ENCODE measurements at places on chromosomes 12 and 14. TPM values are rescaled to one million over a fixed set of nuclear protein-coding genes. Genes with fewer than 3 reads are reported as not detected.

DNA sequence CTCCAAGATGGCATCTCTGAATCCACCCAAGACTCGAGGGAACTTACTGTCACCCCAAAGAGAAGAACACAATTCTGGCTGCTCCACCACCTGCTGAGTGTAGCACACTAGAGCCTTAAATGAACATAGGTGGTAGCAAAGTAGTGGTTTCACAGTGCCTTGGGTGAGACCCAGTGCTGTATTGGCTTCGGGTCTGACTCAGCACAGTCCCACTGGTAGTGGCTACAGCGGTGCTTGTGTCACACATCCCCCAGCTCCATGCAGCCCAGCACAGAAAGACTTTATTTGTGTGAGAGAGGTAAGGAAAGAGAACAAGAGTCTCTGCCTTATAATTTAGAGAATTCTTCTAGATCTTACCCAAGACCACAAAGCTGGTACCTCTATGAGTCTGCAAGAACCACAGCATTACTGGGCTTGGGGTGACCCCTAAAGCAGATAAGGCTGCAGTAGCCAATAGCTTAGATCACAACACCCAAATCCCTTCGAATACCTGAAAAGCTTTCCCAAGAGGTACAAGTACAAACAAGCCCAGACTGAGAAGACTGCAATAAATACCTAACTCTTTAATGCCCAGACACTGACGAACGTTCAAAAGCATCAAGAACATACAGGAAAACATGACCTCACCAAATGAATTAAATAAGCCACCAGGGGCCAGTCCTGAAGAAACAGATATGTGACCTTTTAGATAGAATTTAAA lies 83.3 kb upstream of the SLC38A4 start:
- DNase-seq: no peak

The DGKA gene
- polyA plus RNA-seq: 19.9 TPM

DNA sequence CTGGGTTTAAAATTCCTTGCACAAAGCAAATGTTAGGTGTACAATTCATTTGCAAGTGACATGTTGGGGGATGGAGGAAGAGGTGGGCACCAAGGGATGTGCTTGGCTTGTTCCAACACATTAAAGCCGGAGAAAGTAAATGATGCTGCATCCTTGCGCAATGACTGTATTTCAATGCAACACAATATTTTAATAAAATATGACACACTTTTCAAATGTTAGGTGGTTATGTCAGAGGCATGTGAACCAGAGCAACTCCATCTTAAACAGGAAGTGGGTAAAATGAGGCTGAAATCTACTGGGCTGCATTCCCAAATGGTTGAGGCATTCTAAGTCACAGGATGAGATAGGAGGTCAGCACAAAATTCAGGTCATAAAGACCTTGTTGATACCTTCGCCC lies 53.6 kb upstream of the ARHGAP5 start:
- DNase-seq: no peak

The TRIAP1 gene
- polyA plus RNA-seq: 42.7 TPM

DNA sequence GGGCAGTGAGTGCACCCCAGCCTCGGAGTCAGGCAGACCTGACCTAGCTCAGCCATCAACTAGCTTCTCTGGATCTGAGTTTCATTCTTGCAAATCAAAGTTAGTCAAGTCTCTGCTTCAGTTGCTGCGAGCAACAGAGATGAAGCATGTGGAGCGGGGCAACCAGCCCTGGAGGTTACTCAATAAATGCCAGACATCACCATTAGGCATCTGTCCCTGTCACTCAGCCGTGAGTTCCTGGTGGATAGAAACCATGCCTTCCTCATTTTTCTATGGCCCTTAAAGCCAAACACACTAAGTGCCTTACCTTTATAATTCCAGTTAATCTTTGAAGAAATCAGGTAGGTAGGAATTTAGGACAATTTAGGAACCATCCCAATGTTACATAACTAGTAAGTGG lies 19.3 kb downstream of the RFX4 start:
- no peak for DNase-seq

- DNase-seq: no peak
Observed at GRCh38 chr12:88691811-88692210, 111.5 kb upstream of the KITLG start.

DNA sequence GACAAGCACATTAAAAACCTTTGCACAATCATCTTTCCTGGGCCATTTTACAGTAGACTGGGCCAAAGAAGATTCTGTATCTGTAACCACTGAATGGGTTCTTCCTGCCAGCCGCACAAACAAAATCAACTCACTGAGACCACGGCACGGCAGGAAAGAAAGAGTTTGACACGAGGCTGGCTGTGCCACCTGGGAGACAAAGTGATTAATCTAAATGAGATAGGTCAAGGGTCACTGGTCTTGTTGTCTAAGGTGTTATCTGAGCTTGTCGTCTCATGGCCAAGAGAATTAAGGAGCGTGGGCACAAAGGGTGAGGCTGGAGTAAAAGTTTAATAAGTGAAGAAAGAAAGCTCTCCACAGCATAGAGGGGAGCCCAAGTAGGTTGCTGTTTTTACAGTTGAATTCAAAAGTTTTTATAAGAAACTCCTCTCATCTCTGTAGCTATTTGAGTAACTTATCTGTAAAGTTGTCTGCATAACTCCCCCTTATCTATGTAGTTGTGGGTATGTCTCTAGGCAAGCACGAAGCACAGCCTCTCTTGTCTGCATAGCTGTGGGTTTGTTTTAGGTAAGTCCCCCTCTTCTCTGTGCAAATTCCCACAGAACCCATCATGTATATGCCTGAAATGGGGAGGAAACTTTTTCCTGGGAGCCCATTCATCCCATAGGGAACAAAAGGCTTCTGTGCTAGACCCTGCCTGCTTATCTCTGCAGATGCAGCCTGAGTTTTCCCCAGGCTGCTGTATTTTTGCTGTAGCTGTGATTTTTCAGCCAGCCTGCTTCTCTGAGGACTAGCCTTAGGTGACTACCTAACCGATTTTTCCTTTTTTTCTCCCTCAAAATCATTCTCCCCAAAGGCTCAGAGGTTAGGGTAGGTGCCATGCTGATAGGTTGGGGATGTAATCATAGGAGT lies 1314.6 kb upstream of the TMEM132C start:
- no peak for DNase-seq

The VAMP1 gene
- polyA plus RNA-seq: 12.6 TPM

GRCh38 chr12:20212658-20213555 lies 155.4 kb upstream of the PDE3A start:
- DNase-seq: peak; percentile 48

DNA sequence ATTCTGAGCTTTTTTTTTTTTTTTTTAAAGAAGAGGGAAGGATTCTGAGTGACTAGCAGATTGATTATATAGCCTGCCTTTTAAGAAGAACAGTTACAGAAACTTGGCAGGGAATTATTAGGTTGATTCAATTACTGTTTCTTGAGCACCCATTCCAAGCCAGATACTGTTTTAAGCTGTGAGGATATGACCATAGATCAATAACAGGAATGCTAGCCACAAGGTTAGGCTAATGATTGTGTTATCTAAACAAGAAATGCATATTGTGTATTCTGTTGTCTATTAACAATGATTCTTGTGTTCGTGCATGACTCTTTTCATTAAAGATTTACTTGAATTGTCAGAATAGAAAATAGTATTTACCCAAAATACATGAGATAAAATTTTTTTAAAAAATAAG lies 67.1 kb downstream of the PRORP start:
- no peak for DNase-seq

DNA sequence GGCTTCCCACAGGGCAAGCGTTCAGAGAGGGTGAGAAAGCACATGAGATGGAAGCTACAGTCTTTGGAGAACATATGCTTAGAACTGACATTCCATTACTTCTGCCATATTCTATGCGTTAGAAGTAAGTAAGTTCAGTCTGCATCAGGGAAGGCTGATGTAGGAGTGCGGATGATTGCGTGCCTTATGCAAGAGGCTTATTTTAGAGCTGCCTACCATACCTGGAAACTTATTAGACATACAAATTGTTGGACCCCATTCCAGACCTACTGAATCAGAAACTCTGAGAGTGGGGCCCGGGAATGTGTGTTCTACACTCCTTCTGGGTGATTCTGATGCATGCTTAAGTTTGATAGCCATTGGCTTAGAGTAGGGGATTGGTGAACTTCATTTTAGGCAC lies 174.9 kb downstream of the KTN1 start:
- DNase-seq: no peak

The LAG3 gene
- polyA plus RNA-seq: 2.1 TPM

GRCh38 chr14:52086711-52087110 lies 17.9 kb upstream of the NID2 start:
- no peak for DNase-seq

GRCh38 chr14:91377700-91378652 lies 39.6 kb downstream of the CCDC88C start:
- no peak for DNase-seq

The KLHDC2 gene
- 182 TPM for polyA plus RNA-seq

GRCh38 chr14:106024983-106025604 lies 498.7 kb downstream of the TMEM121 start:
- no peak for DNase-seq

GRCh38 chr12:118853634-118854033 lies 127.7 kb upstream of the SRRM4 start:
- no peak for DNase-seq

DNA sequence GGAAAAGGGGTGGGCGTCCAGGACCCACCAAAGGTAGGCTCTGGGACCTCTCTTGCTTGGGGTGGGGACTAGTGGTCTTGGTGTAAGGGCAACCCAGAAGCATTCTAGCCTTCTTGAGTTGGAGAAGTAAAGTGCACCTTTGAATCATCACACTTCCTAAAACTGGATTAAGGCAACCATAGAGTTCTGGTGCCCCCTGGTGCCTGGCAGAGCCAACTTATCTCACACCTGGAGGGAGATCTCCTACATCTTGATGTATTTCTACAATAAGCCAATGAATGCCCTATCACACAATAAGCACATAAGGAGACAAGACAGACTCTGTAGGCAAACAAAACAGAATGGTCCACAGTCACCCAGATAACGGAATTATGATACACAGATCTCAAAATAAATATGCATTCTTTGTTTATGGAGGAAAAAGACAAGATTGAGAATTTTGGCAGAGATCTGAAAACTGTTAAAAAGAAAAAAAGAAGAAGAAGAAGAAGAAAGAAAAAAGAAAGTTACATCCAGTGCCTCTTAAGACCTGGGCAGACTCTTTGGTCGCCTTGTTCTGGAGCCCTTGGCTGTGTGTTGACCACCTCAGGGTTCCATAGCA lies 95.9 kb upstream of the PPP2R5C start:
- peak; percentile 8 for DNase-seq

The MAGOHB gene
- 41.5 TPM for polyA plus RNA-seq

The PRH2 gene
- 0.56 TPM for polyA plus RNA-seq

GRCh38 chr12:51898506-51898905 lies 8.8 kb upstream of the ACVRL1 start:
- DNase-seq: no peak

GRCh38 chr12:64806593-64807460 lies 17.6 kb upstream of the TBC1D30 start:
- no peak for DNase-seq

The SERPINA10 gene
- 0.11 TPM for polyA plus RNA-seq

- DNase-seq: no peak
Observed at GRCh38 chr12:106517314-106517713, 65.5 kb upstream of the RFX4 start.

DNA sequence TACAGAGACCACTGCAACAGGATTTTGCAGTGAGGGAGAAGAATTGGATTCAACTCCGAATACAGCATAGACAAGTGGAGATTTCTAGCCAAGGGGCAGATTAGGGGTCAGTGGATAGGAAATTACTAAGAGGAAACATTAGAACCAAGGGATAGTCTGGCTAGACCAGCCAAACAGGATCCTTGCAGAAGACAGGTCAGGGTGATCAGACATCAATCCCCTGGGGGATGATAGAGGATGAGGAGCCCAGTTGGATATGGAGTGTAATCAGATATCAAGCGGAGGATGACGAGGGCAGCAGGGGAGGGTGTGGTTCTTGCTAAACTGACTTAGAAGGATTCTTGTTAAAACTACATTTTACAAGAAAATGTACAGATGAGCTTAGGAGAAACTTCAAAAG lies 424.4 kb downstream of the DAD1 start:
- no peak for DNase-seq

DNA sequence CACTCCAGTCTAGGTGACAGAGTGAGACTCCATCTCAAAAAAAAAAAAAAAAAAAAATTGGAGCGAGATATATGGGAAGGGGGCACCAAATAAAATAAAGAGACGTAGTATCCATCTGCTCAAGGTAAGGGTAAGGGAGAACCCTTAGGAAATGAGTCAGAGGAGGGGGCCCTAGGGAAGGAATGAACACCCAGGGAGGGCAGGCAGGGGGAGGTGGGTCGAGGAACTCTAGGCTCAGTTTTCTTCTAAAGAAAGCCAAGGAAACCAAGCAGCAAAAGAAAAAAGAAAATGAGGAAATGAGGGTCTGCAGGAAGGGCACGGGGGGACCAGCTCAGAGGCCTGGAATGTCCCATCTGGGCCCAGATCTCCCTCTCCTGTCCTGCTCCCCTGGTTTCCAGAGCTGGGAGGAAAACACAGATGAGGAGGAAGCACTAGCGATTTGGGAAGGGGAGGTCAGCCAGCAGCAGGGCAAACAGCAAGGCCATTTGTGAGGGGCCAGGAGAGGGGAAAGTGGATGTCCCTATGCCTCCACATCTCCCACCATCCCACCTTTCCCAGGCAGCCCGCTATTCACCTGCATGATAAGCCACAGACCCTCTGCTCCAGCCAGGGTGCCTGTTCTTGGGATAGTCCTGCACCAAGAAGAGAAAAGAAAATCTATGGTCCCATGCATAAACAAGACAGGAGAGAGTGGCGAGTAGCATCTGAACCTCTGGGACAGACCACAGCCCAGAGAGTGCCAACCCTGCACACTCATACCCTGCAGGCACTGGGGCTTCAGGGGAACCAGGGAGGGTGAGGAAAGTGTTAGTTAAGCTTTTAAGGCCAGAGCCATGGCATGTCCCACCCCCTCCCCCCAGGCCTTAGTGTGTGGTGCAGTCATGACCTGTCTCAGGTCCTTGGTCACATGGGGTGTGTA lies 11.9 kb downstream of the SPRYD3 start:
- no peak for DNase-seq

- no peak for DNase-seq
Observed at GRCh38 chr12:14393751-14394150, 28.3 kb downstream of the ATF7IP start.

DNA sequence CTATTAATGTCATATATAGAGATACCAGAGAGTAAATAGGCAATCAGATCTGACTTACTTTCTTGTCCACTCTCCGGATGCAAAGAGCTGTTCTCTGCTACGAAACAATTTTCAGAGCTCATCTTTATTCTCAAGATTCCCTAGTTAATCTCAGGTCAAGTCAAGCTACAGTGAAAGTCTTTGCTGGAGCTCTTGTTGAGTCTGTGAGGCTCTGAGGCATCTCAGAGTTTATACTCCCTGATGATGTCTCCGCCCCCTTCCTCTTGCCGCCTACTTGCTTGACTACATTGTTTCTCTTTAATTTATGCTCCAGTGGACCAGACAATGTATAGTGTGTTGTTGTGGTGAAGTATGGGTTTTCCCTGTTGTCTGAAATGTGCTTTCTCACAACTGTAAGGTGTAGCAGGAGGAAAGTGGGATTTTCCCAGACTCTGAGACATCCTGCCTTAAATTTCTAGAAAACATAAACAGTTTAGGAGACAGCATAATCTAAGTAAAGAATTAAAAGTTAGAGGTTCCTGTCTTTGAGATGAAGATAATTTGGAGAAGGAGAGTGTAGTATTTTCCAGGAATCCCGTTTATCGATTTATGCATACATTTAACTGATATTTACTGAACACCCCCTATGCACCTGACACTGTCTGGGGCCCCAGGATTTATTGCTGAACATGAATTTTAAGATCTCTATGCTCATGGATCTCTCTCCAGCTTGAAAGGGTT lies at the start of gene CD69:
Gene CD69 (minus strand): TSS at position 203 of the 720 bp plus-strand sequence. CDS start 81 bp downstream, at position 122.
- DNase-seq: no peak

Measured in renal cortex interstitium (tissue), 15 donors.